CD4-positive, alpha-beta T cell treated with Interleukin-6 for 4 hours (primary cell): ENCODE measurements at places on chromosomes 3 and 15.

- DNase-seq, result peak; percentile 26
Measured at GRCh38 chr3:8239718-8240695, 261.6 kb upstream of the LMCD1 start.

DNA sequence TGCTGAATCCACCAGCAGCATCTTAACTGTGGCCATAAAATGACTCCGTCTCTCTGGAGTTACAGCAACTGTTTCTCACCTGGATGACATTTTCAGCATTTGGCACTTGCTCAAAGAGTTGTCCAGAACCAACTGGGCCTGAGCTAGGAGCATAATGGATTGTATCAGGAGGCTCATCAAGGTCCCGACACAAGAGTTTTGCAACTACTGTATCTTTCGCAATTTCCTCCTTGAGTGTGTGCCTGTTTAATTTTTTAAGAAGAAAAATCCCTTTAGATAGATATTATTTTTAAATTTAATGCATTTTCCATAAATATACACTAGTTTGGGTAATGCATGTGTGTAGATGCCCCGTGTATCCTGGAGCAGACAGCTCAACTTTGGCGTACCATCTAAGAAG is 44.3 kb upstream of the C3orf49 start:
- no peak for DNase-seq

DNA sequence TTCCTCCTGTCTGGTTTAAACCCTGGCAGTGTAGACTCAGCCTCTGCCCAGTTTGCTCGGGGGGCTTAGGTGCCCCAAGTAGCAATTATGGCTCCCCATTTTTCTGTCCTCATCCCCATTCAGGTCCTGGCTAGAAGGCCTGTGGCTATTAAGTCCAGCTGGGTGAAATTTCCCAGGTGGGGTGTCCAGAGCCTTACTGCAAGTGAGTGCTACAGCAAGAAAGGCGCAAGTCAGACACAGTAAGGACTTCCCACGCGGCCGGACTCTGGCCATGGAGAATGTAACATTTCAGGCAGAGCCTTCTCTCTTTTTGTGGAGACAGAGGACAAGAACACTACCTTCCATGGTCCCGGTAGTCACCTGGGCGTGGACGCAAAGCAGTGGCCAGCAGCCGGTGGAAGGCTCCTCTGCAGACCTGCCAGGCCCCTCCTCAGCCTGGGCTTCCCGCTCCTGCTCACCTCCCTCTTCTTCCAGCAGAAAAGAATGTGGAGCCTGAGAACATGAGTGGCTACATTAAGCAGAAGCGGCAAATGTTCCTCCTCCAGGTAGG is 23.3 kb downstream of the CFAP100 start:
- DNase-seq, result no peak

DNA sequence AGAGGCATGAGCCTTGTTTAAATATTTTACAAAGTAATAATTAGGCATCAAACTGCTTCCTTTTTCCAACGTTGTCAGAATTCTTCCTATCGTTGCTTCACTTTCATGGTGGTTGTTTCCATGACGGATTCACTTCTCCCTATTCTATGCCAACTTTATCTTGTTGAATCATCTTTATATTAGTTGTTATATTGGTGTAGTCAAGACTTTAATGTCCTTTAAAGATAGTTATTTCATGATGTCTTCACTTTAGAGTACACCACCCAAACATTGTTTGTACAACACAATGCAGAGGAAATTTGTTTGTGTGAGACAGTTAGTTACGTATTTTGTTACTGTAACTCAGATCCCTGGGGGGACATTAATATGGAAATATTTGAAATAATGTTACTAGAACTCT is 61.9 kb downstream of the CRYBG3 start:
- DNase-seq, result no peak

- DNase-seq, result no peak
Measured at GRCh38 chr3:173078525-173078924, 62.5 kb downstream of the SPATA16 start.

GRCh38 chr15:39340903-39341645 is 239.8 kb upstream of the THBS1 start:
- no peak for DNase-seq

- DNase-seq, result no peak
Measured at GRCh38 chr3:69671082-69671952, 67.9 kb upstream of the MITF start.
